Vagina (tissue), 2 donors: ENCODE measurements at places on chromosomes 7 and 10. TPM values are rescaled to one million over a fixed set of nuclear protein-coding genes. Genes with fewer than 3 reads are reported as not detected.

Gene ZNF316
- total RNA-seq, result 25.5 TPM

GRCh38 chr10:97580421-97581367 lies 3.5 kb upstream of the HOGA1 start:
- DNase-seq, result no peak

DNA sequence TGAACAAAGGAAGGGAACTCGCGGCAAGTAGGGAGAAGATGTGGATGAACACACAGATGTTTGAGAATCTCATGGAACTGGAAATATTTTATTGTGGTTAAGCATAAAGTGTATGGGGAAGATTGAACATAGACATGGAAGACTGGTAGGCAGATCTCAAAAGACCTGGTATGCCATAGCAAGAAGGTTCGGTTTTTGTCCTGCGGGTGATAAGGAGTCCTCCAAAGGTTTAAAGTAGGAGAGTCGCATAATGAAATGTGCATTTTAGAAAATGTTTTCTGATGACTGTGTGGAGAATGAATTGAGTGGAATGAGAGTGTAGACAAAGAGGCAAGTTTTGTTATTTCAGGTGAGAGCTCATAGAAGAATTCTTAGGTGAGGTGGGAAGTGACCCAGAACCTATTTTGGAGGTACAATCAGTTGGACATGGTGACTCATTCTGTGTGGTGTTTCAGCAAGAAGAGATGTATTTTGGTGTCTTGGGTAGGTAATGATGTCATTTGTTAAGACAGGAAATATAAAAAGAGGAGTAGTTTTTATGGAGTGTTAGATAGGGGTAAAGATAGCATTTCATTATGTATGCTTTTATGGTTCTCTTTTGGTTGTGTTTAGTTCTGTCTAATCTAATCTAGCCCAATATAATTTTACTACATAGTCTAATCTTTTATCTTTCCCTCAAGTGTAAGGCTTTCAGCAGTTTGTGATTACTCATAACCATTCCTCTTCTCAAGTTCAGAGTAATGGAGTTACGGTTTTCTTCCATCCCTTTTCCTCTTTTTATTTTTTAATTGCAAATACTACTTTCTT lies 239.2 kb downstream of the EXOC4 start:
- DNase-seq, result no peak

- no peak for DNase-seq
Observed at GRCh38 chr7:123864436-123864835, 19.5 kb downstream of the HYAL4 start.

Gene DCLRE1A
- total RNA-seq, result 3.9 TPM
